ENCODE measurements at places on chromosomes 6 and 20.

- DNase-seq = no peak
These were observed 197.0 kb downstream of the DLL1 start for GRCh38 chr6:170093658-170094596.

- DNase-seq = no peak
These were observed 128.8 kb downstream of the QKI start for GRCh38 chr6:163543321-163543720.

DNA sequence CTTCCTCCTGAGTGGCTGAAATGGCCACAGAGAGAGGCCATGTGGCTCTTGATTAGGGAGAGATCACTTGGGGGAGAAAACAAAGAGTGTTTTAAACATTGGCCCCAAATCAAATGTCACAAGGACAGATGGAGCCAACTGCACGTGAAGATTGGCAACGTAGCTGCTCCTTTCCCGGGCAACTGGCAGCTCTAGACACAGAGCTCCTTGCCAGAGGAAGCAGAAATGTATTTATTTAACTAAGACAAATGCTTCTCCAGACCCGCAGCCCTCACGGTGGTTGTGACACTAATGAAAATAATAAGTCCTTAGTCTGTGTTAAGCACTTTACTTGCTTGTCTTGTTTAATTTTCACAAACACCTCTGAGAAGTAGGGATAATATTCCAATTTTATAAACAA, 49.6 kb upstream of the DSN1 start:
- no peak for DNase-seq

DNA sequence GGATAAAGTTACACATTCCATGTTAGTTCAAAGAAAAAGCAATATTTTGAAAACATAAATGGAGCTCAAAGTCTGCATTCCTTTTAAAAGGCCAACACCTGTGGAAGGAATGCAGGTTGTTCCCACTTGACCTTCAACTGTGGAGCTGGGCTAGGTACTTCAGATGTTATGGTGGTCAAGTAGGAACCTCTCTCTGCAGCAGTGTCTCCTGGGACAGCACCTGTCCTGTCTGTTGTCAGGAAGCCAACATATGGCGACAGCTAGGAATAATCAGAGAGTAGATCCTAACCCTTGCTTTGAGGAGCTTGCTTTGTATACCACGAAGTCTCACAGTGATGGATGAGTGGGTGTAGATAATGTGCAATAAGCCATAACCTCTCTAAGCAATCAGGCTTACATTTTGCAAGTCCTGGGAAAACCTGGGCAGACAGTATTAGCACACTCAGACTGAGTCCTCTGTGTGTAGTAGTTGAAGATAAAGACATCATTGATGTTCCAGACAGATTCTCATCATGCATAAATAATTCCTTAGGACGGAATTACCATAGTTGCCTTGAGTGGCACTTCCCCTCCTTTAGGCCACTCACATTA, 347.5 kb downstream of the PRL start:
- no peak for DNase-seq

DNA sequence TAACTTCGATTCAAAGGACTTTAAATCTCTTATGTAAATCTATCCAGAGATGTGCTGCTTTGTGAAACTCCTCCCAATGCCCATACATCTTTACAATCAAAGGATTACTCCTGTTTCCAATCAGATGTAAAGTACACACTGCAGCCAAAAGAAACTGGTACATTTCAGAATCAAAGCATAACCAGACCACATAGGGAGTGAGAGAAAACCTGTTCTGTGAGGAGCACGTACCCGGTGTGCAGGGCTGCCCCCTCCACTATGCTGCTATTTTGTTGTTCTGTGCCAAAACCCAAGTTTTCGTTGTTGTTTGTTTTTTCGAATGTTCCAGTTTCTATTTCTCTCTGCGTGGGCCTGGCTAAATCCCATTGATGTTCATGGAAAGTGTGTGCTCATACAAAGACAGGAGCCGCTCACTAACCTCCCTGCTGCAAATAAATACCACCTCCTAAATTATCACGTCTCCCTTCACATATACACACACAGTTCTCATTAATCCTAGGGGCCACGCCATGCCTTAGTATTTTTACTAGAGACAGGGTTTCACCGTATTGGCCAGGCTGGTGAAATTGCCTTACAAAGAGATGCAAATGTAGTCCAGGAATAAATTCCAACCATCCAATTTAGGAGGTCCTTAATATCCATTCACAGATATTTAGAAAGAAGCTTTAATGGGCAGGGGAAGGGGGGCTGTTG, 52.9 kb downstream of the ATP9A start:
- DNase-seq = no peak

GRCh38 chr20:12956303-12956702, 52.5 kb upstream of the SPTLC3 start:
- no peak for DNase-seq

DNA sequence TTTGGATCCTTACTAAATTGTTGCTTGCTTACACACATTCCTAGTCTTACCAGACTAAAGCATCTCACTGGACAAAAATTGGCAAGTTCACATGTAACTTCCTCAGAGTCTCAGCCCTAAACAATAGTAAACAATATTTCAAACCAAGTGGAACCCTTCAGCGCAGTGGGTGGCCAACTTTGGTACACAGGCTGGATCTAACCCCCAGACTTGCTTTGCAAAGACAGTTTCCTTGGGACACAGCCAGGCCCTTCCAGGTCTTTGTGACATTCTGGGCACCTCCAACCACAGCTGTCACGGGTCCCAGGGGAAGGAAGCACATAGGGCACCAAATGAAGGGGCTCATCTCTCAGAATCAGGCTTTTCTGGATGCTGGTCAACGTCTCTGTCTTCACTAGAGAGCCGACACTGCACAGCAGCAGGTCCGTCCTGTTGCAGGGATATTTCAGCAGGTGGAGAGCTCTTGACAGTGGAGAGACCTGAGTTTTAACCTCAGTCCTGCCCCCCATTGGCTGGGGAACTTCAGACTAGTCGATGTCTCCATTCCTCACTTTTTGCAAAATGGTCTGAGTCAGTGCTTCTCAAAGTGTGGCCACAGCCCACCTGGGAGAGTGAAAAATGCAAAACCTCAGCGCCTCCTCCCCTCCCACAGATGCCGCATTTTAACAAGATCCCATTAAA, 91.4 kb downstream of the BFSP1 start:
- no peak for DNase-seq

- DNase-seq = no peak
These were observed 15.6 kb downstream of the RMND1 start for GRCh38 chr6:151436300-151436699.

DNA sequence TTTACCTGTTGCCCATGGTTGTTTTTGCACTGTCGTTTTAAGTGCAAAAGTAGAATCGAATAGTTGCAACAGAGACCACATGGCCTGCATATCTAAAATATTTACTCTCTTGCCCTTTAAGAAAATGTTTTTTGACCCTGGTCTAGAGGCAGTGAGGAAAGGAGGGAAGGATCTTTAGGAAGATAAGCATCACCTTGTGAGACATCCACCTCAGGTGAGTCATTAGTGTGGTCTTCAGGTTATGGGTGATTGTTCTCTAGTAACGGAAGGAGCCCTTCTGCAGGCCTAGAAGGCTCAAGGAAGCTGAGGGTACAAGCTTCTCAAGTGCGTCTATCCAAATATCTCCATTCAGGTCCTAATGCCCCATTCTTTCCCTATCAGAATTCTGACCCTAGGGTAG, 6.6 kb upstream of the RAB44 start:
- no peak for DNase-seq

DNA sequence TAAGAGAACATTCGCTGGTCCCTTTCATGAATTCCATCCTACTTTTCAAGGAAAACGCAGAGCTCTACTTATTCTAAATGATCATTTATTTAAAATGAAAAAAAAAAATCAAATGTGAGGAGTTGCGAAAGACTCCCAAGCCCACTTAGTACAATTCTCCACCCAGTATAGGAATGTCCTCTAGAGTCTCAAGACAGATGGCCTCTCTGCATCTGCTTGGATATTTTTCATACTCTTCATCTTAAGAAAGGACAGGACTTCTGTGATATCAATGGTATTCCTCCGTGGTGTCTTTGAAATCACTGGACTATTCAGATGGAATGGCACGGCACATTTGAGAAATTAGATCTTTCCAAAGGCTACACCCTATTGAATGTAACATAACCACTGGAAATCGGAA, 107.1 kb downstream of the PTPRK start:
- no peak for DNase-seq

DNA sequence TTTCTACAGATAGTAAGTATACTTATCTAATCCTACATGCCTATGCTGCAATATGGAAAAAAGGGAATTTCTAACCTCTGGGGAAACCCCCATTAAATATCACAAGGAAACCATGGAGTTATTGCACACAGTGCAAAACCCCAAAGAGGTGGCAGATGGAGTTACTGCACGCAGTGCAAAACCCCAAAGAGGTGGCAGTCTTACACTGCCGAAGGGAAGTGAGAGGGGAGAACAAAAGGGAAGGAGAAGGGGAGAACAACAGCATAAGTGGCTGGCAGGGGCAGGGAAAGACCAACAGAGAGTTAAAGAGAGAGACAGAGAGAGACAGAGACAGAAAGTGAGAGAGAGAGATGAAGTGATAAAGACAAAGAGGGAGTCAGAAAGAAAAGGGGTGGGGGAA, 43.8 kb upstream of the EIF2S2 start:
- DNase-seq = no peak

DNA sequence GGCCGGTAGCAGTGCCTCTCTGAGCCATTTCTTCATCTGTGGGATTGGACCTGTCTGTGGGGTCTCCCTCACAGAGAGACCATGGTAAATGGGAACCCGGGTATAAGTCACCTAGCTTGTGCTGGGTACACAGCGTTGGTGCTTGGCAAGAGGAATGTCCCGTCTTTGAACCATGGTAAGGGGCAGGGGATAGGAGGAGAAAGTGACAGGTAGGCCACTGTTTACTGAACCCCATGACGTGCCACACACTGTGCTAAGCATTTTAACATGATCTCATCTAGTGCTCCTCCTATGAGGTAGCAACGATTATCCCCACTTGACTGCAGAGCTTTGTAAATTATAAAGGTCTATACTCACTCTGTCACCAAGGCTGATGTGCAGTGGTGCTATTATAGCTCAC, 600 bp upstream of the TNNC2 start:
- no peak for DNase-seq

DNA sequence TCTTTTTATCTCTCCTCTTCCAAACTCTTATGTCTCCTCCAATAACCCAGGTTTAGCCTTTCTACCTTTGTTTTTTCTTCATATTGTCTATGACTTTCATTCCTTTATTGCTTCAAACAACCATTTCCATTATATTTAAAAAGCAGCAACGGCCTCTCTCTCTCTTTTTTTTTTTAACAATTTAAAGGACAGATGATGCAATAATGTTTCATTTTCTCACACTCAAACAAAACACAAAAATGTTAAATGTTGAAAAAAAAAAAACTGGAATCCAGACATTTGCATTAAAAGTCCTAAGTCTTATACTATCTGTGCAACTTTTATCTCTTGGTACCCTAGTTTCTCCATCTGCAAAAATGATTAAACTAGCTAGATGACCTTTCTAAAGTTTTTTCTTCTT, 105.8 kb downstream of the LMBRD1 start:
- DNase-seq = no peak

Data from stimulated activated CD4-positive, alpha-beta T cell treated with anti-CD3 and anti-CD28 coated beads, Interleukin-4, amount 100 ng/mL, for 1 hour (primary cell).